ENCODE measurements at places on chromosomes 4 and X.

DNA sequence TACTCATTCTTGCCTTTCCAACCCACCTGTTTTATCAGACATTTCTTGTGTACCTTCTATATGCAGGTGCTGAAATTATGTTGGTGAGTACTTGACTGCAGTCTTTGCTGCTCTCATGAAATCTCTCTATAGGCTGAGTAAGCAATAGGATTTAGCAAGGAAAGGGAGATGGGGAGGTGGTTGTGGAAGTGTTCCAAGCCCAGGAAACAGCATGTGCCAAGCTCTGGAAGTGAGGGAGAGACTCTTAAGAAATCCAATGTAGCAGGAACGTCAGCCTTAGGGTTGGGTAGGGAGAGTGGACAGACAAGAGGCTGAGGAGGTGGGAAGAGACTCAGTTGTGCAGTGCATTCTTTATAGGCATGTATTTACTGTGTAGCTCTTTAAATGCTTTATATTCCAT lies 5.6 kb downstream of the SEPTIN11 start:
- DNase-seq: no peak

GRCh38 chr4:73725985-73726384 lies 14.4 kb upstream of the CXCL8 start:
- DNase-seq: no peak

GRCh38 chrX:10259716-10260115 lies 102.9 kb downstream of the CLCN4 start:
- DNase-seq: no peak

GRCh38 chr4:106264331-106264728 lies 51.7 kb downstream of the TBCK start:
- no peak for DNase-seq

DNA sequence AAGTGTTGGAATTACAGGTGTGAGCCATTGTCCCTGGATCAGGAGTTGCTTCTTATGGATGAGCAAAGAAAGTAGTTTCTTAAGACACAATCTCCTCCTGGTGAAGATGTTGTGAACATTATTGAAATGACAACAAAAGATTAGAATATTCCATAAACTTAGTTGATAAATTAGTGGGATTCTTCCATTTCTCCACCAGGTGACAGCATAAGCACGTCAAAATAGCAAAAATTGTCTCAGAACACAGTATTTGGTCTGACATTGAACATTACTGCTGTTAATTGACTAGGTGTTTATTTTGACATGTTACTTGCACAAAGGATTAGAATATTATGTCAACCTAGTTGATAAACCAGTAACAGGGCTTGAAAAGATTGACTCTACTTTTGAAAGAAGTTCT lies 21.6 kb downstream of the CLDN34 start:
- no peak for DNase-seq

- no peak for DNase-seq
Measured at GRCh38 chr4:98687876-98688275, 29.5 kb upstream of the TSPAN5 start.

DNA sequence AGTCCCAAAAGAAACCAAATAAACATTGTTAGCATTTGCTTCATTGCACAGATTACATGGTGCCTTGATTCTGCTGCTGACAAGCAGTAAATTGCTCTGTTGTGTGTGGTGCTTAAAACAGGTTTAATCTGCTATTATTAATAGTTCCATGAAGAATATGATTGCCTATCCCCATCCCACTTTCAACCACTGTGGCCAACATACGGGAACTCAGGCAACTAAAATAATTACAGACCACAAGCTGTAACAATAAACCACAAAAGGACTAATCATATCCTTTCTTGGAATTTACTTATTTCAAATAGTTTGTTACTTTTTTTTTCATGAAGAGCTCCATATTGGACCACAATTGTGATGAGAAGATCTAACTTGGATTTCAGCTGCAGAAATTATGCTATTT lies 131.5 kb downstream of the PACRGL start:
- DNase-seq: no peak

GRCh38 chr4:27484216-27484615 lies 623.6 kb downstream of the STIM2 start:
- no peak for DNase-seq

GRCh38 chr4:47907089-47907646 lies 7.2 kb downstream of the NFXL1 start:
- no peak for DNase-seq

GRCh38 chr4:186943411-186943810 lies 219.8 kb upstream of the FAT1 start:
- DNase-seq: no peak

GRCh38 chr4:180086480-180087190 lies 2156.6 kb upstream of the TENM3 start:
- no peak for DNase-seq

Data from NCI-H345 (cell line).